ENCODE measurements at places on chromosomes 2 and 18.

GRCh38 chr2:240578488-240578887 is 8.0 kb upstream of the CAPN10 start:
- no peak for DNase-seq

- DNase-seq = no peak
Measured at GRCh38 chr2:602571-603359, 74.4 kb downstream of the TMEM18 start.

DNA sequence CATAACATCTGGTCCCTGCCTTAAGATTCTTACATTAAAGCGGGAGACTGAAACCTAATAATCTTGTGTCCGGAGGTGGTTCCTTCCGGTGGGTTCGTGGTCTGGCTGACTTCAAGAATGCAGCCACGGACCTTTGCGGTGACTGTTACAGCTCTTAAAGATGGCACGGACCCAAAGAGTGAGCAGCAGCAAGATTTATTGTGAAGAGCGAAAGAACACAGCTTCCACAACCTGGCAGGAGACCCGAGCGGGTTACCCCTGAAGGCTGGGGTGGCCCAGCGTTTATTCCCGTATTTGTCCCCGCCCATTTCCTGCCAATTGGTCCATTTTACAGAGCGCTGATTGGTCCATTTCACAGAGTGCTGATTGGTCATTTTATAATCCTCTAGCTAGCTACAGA is 122.3 kb upstream of the SIX2 start:
- DNase-seq = no peak

DNA sequence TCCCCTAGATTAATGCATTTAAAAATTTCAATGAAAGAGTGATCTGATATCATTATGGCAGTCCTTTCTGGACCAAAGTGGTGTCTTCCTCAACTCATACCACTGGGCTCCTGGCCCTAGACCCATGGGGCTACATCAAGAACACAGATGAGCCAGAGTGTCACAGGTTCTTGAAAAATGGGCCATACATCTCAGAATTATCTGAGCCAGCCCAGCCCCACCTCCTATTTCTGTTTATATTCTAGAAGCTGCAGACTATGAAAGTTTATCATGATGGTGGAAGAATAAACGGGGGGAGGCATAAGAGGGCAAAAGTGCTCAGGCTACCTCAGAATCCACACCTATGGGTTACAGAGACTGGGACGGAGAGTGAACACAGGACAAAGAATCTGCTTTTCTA is 120.6 kb upstream of the TACR1 start:
- no peak for DNase-seq

GRCh38 chr2:33208400-33208799 is 261.6 kb downstream of the LTBP1 start:
- DNase-seq = no peak

- no peak for DNase-seq
Measured at GRCh38 chr2:136136931-136137330, 19.0 kb upstream of the CXCR4 start.

- DNase-seq = no peak
Measured at GRCh38 chr2:194327196-194327888, 1329.7 kb upstream of the SLC39A10 start.

GRCh38 chr18:10213526-10213925 is 240.9 kb upstream of the APCDD1 start:
- no peak for DNase-seq

DNA sequence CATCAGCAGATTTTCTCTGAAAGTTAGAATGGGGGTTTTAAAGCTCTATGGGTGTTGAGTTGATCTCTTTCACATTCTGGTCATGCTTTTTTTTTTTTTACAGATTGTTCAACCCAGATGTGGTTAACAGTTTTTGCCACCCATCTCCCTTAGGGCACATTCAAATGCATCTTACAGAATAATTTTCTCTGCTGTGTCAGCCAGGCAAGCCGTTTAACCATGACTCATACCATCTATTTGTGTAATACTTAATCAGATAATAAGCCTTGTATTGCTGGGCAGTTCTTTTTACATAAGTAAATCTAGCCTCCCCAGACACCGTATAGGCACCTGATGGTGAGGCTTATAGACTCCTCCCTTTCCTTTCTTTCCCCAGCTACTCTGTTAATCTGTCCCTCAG is 62.0 kb downstream of the TGIF1 start:
- no peak for DNase-seq
